ENCODE measurements at places on chromosomes 5 and 9.

- DNase-seq, result no peak
Observed at GRCh38 chr9:71740199-71740598, 28.1 kb downstream of the CEMIP2 start.

- DNase-seq, result no peak
Observed at GRCh38 chr5:38715696-38716095, 130.1 kb upstream of the OSMR start.

- no peak for DNase-seq
Observed at GRCh38 chr9:103734471-103734870, 359.6 kb upstream of the SMC2 start.

GRCh38 chr5:150310246-150310645 is 7.5 kb upstream of the ARSI start:
- DNase-seq, result no peak

DNA sequence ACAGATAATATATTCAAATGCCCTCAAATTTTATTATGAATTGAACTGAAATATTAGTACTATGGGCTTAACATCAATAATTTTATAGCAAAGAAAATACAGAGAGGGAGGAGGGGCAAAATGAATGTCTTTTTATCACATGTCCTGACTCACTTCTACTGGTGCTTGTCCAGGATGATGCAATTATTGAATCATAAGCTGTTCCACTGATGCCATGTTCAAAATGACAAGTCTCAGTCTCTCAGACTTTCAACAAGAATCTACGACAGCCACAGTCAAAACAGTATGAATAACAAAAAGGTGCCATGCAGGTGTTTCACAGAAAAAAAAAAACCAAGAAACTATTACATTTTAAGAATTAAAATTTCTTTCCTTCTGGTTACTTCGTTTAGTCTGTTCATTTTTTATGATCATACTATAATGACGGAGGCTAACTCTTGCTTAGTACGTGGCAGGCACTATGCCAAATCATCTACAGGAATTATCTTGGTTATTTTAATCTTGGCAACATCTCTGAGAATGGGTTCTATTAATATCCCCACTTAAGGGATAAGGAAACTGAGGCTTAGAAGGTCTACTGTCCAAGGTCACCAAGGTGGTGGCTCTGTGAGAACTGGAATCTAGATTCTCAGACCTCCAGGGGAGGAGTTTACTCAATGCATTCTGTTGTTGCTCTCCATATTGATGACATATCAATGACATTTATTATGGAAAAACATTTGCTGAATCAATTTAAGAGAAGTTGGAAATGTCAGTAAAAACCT is 61.5 kb downstream of the NR3C1 start:
- DNase-seq, result no peak

DNA sequence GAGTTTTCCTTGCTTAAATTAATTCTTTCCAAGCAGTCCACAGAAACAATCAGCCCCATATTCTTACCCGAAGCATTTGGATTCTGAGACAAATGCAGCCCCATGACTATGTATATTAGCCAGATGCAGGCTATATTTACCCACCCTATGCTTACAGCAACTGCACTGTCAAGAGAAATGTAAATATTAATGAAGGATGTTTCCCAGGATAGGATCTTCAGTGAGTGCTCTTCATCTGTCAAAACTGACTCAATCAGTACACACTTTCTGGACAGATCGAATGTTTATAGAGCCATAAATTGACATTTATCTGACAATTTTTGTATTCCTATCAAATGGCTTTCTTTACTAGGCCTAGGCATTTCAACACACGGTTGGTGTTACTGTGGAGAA is 725.3 kb upstream of the SEMA6A start:
- no peak for DNase-seq

All from activated naive CD4-positive, alpha-beta T cell treated with Interleukin-2 at 50 U/mL for 16 hours (primary cell).